NCI-H460 (cell line): ENCODE measurements at places on chromosomes 4 and X.

DNA sequence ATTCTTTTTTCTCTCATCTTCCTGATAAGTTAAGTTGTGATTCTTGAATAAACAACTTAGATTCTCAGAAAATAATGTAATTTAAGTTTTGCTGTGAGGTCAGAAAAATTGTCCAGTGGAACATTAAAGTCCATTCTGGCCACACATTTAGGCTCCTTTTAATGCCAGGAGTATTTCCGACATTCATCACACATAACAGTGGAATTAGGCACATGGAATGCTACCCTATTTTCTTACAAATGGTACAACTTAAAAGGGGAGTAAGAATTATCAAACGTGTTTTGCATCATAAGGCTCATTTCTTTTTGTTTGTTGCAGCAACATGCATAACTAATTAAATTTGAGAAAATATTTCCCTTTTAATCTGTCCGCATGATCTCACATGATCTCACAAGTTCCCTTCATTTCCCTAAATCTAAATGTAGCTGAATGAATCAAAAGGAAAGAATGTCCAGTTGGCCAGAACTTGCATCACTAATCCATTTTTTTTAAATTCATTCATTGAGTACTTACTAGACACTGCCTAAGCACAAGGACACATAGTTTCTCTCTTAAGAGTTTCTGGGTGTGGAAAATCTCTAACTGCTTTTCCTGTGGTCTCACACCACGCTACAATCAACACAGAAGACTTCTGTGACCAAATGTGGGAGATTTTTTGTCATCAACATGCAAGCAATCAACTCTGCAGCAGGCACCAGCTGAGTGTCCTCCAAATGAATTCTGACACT, 22.0 kb downstream of the SPARCL1 start:
- DNase-seq, result no peak

- DNase-seq, result no peak
Measured at GRCh38 chrX:119685225-119686066, 7.5 kb downstream of the SEPTIN6 start.

DNA sequence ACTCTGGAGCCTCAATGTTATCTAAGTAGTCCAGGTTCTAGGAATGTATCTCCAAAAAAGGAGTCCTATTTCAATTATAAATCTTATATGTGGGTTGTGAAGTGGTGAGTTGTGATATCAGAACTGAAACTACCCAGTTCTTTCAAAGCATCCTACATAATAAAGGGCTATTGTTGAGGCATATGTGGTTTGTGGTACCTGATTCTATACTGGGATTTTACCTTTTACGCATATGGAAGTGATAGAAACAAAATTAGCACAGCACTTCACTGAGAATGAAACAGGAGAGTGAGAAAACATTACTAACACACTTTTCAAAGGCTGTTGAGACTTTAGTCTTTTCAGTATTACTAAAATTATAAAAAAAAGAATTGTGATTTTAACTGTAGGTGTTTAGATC, 417.7 kb upstream of the GALNT7 start:
- DNase-seq, result no peak

DNA sequence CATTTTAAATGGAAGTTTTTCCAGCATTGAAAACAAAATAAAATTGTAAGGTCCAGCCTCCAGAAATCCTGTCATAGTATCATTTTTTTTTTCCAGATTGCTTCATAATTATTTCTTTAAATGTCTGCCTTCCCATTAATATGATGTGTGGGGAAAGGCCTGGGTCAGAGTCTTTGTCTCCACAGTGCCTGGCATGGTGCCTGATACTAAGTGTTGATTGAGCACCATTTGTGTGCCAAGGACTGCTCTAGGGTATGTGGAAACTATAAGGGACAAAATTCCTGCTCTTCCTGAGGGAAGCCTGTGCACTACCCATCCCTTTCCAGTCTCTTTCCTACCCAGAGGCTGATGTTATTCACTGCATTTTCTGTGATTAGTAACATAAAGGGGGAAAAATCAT, 53.1 kb upstream of the BEND4 start:
- no peak for DNase-seq

DNA sequence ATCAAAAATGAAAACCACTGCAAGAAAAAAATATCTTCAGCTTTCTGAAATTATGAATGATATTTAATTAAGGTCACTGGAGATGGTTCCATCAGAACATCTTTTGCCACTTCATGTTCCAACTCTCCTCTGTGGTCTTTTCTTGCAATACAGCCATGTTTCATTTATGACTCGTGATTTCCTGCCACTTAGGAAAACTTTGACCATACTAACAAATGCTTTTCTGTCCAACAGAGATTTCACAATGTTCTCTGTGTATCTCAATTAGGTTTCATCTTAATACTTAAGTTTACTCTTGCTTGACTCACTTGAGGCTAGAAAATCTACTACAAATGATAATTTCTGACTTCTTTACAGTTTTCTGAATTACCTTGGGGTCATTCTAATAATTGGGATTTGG, 330.9 kb downstream of the CXXC4 start:
- no peak for DNase-seq

DNA sequence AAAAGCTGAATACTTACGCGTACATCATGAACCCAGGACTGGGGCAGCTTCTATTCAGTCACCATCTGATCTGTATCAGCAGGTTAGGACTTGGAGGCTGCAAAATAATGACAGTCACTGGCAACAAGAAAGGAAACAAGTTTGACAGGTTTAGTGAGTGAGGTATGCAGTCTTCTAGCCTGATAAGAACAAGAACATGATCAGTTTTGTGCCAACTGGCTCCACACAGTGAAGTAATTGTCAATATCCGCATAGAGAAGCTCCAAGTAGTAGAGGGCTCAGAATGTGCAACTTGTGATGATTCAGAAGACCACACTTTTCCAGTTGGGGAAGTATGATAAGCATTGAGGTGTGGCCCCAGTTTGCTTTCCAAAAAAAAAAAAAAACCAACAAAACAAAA, at the start of gene TMPRSS11F:
Gene TMPRSS11F, minus strand, starts transcription at position 77 of the 400 bp plus-strand sequence. Its CDS starts 49 bp downstream, at position 28.
- no peak for DNase-seq

GRCh38 chrX:32572644-32573043, 638.7 kb downstream of the DMD start:
- no peak for DNase-seq

DNA sequence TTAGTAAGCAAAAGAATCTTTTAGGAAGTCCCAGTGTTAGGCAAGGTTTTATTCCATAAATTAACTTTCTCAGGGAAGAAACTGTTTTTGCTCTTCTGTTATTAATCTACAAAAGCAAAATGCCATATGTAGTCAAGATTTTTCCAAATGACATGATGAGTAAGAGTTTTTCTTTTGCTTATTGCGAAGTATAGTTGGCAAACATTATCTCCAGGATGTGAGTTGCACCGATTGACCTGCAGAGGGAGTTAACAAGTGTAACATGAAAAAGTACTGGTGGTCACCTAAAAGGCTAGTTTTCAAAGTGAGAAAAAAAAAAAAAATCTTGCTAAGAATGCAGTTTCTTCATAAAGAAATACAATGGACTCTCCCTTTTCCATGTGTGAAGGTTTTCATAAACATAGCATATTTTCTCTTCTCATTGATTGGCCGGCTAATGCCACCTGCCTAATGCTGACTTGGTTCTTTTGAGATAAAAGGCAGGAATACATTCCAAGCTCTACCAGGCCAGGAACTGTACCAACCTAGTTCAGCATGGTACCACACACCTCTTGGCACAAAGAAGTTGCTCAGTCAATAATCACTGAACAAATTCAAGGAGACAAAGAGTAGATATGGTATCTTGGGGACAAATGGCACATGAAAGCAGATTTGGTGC, 100.2 kb downstream of the LNX1 start:
- DNase-seq, result peak; percentile 45

GRCh38 chr4:158538911-158539310, 17.2 kb downstream of the RXFP1 start:
- DNase-seq, result no peak

- DNase-seq, result no peak
Measured at GRCh38 chr4:115655626-115656025, 542.2 kb upstream of the NDST4 start.

GRCh38 chrX:91108761-91109160, 325.9 kb upstream of the PABPC5 start:
- DNase-seq, result no peak

DNA sequence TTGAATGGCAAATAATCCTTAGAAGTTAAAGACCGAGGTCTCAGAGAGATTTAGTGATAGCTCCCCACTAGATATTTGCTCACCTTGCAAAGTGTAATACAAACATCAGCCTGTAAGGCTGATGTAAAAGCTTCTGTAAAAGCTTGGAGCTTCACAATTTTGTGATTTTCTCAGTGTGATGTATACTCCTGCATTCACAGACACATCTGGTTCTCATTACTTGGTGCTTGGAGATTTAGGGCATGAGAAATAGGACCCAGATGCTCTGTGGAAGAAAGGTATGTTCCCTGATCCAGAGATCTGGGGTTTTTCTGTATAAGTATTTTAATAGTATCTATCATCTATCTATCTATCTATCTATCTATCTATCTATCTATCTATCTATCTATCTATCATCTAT, 1664.3 kb downstream of the C4orf33 start:
- no peak for DNase-seq

GRCh38 chr4:7507381-7507780, 72.7 kb upstream of the PSAPL1 start:
- no peak for DNase-seq

DNA sequence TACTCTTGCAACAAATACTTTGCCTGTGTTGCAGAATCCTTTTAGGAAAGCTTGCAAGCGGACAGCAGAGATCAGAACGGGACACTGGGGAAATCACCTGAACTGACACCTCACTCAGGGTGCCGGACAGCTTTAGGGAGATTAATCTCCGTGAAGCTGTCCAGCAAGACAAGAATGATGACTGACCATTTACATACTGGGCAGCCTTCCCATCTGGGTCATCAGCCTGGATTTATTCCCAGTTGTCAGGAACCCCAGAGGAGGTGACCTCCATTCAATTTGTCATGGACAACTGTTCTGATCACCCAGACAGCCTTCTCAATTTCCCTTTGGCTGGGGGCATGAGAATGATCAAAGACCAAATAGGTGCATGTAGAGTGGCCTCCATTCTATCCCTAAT, 93.0 kb upstream of the EGFL6 start:
- DNase-seq, result no peak

GRCh38 chr4:31947101-31947500, 1226.9 kb downstream of the PCDH7 start:
- no peak for DNase-seq
